A549 treated with DMSO at 1 μM for 4 hours (cell line): ENCODE measurements at places on chromosomes 4 and X. TPM values are rescaled to one million over a fixed set of nuclear protein-coding genes. Genes with fewer than 3 reads are reported as not detected.

Gene DHX15
- 104 to 118 TPM (median 109 TPM) in 5 replicates for total RNA-seq

Gene SSX4
- not detected in 5 replicates for total RNA-seq

Gene SH3BGRL
- 40.1 to 63.6 TPM (median 48.1 TPM) in 5 replicates for total RNA-seq

Gene GYPE
- not detected in 5 replicates for total RNA-seq

Gene UCHL1
- total RNA-seq, result 906 to 988 TPM (median 963 TPM) in 5 replicates

Gene SORCS2
- 3.1 to 6.0 TPM (median 4.7 TPM) in 5 replicates for total RNA-seq

Gene FGF13
- total RNA-seq, result 0.14 TPM in 2 of 5 replicates, not detected in the others

Gene C4orf33
- 4.0 to 5.4 TPM (median 4.7 TPM) in 5 replicates for total RNA-seq

Gene LCORL
- 4.2 to 6.1 TPM (median 4.9 TPM) in 5 replicates for total RNA-seq

Gene TMPRSS11E
- not detected in 5 replicates for total RNA-seq

Gene RTL9
- 0.03 to 0.13 TPM (median 0.07 TPM) in 5 replicates for total RNA-seq

Gene CXCL9
- not detected in 5 replicates for total RNA-seq

Gene AKAP4
- total RNA-seq, result not detected in 5 replicates

Gene ZNF157
- 0.03 TPM in 1 of 5 replicates, not detected in the others for total RNA-seq

Gene MAN2B2
- total RNA-seq, result 8.9 to 10.8 TPM (median 9.7 TPM) in 5 replicates

Gene PHOX2B
- total RNA-seq, result not detected in 5 replicates

Gene SEC24B
- total RNA-seq, result 18.5 to 22.9 TPM (median 21.0 TPM) in 5 replicates

Gene ITM2A
- total RNA-seq, result 0.12 TPM in 1 of 5 replicates, not detected in the others

Gene UGT8
- 0.09 to 0.14 TPM (median 0.10 TPM) in 5 replicates for total RNA-seq

Gene MCF2
- 0.03 to 0.11 TPM (median 0.04 TPM) in 4 of 5 replicates, not detected in the other for total RNA-seq

Gene ZFP92
- total RNA-seq, result 0.39 to 0.69 TPM (median 0.56 TPM) in 5 replicates

Gene RPS6KA6
- 5.2 to 7.6 TPM (median 7.6 TPM) in 5 replicates for total RNA-seq

Gene ETDA
- total RNA-seq, result not detected in 5 replicates

Gene CT45A10
- 0.23 to 0.55 TPM (median 0.37 TPM) in 4 of 5 replicates, not detected in the other for total RNA-seq

Gene GPR143
- total RNA-seq, result 0.06 to 0.20 TPM (median 0.11 TPM) in 3 of 5 replicates, not detected in the others

Gene HPRT1
- 102 to 124 TPM (median 104 TPM) in 5 replicates for total RNA-seq

Gene CASP6
- total RNA-seq, result 13.6 to 17.1 TPM (median 14.7 TPM) in 5 replicates

Gene SCARB2
- total RNA-seq, result 44.4 to 56.8 TPM (median 54.5 TPM) in 5 replicates

Gene CC2D2A
- total RNA-seq, result 12.2 to 16.4 TPM (median 13.2 TPM) in 5 replicates

Gene NAA11
- total RNA-seq, result not detected in 5 replicates

Gene KLHL8
- 5.2 to 7.0 TPM (median 6.3 TPM) in 5 replicates for total RNA-seq

Gene POLR2B
- 67.7 to 82.2 TPM (median 70.6 TPM) in 5 replicates for total RNA-seq

Gene AVPR2
- total RNA-seq, result 0.07 to 0.10 TPM (median 0.09 TPM) in 4 of 5 replicates, not detected in the other

Gene HTN1
- total RNA-seq, result not detected in 5 replicates

Gene YY2
- 2.0 to 3.1 TPM (median 2.4 TPM) in 5 replicates for total RNA-seq

Gene PABPC4L
- total RNA-seq, result 0.05 to 0.16 TPM (median 0.11 TPM) in 5 replicates

Gene TNIP3
- 0.25 to 0.58 TPM (median 0.57 TPM) in 5 replicates for total RNA-seq

Gene FRG2
- total RNA-seq, result 0.12 TPM in 1 of 5 replicates, not detected in the others

Gene IQCM
- not detected in 5 replicates for total RNA-seq

Gene NR3C2
- total RNA-seq, result 0.02 TPM in 1 of 5 replicates, not detected in the others

Gene ABCD1
- 2.4 to 4.1 TPM (median 3.4 TPM) in 5 replicates for total RNA-seq

Gene UGT2B7
- total RNA-seq, result 0.19 to 0.26 TPM (median 0.22 TPM) in 5 replicates

Gene BMX
- total RNA-seq, result not detected in 5 replicates

Gene STBD1
- 6.5 to 7.1 TPM (median 6.9 TPM) in 5 replicates for total RNA-seq

Gene LIMCH1
- total RNA-seq, result 33.6 to 55.2 TPM (median 46.0 TPM) in 5 replicates

Gene DCAF4L1
- 0.09 to 0.24 TPM (median 0.11 TPM) in 5 replicates for total RNA-seq

Gene SPANXN3
- total RNA-seq, result not detected in 5 replicates

Gene TRO
- total RNA-seq, result 0.47 to 0.88 TPM (median 0.64 TPM) in 5 replicates

Gene GK2
- total RNA-seq, result not detected in 5 replicates

Gene RHOXF1
- 0.12 TPM in 1 of 5 replicates, not detected in the others for total RNA-seq

Gene RAB33A
- total RNA-seq, result 0.21 to 0.57 TPM (median 0.25 TPM) in 4 of 5 replicates, not detected in the other

Gene GLOD5
- total RNA-seq, result not detected in 5 replicates

Gene H2BW1
- total RNA-seq, result not detected in 5 replicates

Gene TMPRSS11D
- total RNA-seq, result not detected in 5 replicates

Gene IL2
- not detected in 5 replicates for total RNA-seq

Gene DDX60
- total RNA-seq, result 2.3 to 3.2 TPM (median 2.7 TPM) in 5 replicates

Gene ARHGAP24
- total RNA-seq, result 3.4 to 4.9 TPM (median 4.3 TPM) in 5 replicates

Gene EBP
- 138 to 148 TPM (median 144 TPM) in 5 replicates for total RNA-seq
